ENCODE measurements at places on chromosomes 7 and 10.

GRCh38 chr10:26944261-26944882 is 83.6 kb upstream of the ABI1 start:
- DNase-seq, result no peak

DNA sequence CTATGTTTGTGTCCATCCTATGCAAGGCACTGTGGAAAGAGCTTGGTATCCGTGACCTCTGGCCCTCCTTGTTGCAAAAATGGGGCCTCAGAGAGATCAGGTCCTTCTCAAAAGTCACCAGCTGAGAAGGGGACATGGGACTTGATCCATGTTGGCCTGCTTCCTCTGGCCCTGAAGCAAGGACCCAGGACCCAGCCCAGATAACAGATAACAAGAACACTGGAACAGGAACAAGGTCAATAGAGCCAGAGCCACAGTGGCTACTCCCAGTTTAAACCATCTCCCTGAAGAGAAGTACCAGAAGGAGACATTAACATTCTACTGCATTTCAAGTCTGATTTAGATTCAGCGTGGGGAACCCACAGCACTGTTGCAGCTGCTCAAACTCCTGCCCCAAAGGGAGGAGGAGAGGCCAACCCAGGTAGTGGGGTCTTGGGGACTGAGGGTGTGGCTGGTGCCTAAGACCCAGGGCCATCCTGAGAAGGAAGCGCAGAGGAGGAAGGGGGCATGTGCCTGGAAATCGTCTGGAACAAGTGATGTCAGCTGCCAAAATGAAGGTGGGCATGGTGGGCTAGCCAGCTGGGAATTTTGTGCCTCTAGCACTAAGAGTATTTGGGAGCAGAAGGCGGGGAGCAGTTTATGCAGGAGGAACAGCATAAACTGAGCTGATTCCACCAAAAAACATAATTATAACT is 61.2 kb downstream of the VSTM4 start:
- DNase-seq, result no peak

- no peak for DNase-seq
Observed at GRCh38 chr7:140596519-140597427, 43.8 kb downstream of the DENND2A start.

DNA sequence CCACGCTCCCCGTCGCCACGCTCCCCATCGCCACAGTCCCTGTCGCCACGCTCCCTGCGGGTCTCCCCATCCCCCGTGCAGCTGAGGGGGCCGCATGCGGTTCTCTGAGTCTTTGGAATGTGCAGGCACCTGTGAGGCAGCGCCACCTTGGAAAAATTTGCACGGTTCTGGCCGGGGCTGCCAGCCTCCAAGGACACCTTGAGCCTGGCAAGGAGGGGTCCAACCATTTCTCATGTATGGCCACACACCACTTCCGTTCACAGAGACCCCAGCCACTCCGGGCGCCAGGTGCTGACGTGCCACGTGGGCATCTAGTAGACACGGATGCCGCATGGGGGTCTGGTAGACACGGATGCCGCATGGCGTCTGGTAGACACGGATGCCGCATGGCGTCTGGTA is 70.5 kb upstream of the ADGRA1 start:
- no peak for DNase-seq

DNA sequence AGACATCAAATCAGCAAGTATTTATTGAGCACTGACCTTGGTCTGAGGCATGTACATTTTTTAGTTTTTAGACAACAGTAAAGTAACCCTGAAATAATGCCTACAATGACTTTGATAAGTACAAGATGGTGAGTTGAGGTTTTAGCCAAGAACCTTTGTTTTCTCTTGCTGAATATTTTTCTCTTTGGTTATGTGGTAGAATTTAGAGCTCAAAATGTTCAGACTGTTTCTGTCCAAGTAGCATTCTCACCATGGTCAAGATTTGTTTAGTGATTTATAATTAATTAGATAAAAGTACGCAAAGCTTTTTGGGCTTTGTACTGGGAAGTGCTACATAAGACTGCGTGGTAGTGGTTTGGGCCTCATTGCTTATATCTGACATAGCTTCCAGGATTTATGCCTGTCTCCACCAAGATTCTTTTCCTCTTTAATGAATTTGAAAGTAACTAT is 102.4 kb downstream of the KAT6B start:
- DNase-seq, result no peak

DNA sequence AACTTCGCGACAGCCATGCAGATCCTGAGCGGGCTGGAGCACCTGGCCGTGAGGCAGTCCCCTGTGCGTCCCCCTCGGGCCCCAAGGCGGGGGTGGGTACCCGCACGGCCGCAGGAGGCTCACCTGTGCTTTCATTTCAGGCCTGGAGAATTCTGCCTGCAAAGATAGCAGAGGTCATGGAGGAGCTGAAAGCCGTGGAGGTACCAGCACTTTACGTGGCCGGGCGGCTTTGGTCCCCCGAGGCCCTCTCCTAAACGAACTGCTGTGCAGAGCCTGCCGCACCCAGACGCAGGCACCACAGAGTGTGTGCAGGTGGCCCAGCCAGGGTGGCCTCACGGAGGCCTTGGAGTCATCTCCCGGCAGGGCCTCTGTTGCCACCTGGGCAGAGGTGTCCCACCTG is 11.1 kb upstream of the UTF1 start:
- DNase-seq, result no peak

DNA sequence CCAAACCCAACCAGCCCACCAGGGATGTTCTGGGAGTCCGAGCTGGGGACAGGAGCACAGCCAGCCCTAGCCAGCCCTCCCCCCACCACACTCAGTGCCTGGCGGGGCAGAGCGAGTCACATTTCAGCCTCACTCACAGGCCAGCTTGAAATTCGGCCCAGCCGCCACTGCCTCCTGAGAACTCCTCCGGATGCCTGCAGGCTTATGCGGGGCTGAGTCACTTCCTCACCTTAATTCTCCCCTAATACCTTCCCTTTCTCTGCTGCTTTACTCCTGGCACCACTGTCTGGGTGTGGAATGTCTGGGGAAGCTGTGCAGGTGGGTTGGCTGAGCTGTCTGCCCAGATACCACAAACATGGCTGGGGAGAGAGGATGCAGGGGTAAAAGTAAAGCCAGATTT is 22.6 kb upstream of the DLG5 start:
- no peak for DNase-seq

- DNase-seq, result no peak
Observed at GRCh38 chr7:128351296-128352152, 7.8 kb upstream of the RBM28 start.

- DNase-seq, result no peak
Observed at GRCh38 chr10:49711481-49711880, 32.0 kb downstream of the C10orf53 start.

DNA sequence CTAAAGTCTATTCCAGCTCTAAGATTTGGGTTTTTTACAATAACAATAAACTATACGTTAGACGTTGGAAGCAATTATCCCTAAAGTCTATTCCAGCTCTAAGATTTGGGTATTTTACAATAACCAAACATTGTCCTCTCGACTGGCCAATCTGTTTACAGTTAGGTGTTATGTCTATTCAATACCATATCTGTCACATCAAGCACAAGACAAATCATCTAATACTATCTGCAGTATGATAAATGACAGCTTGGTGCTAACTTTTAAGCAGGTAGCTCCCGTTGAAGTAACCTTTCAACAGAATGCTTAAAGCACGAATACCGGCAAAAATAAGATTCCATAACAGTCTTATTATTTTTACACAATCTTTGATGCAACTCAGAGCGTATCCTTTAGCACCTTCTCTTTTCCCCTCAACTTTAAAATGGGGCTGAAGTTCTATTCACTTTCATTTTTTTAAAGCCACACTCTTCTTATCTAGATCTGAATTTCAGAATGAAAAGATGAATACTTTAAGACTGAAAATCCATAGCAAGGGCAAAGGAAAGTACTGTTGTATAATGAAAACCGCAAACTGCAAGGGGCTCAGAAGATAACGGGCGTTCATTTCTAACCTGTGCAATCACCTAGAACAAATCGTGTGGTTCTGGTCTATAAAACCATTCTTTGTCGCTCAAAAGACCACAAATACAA is 925 bp downstream of the H2AZ2 start:
- DNase-seq, result no peak

DNA sequence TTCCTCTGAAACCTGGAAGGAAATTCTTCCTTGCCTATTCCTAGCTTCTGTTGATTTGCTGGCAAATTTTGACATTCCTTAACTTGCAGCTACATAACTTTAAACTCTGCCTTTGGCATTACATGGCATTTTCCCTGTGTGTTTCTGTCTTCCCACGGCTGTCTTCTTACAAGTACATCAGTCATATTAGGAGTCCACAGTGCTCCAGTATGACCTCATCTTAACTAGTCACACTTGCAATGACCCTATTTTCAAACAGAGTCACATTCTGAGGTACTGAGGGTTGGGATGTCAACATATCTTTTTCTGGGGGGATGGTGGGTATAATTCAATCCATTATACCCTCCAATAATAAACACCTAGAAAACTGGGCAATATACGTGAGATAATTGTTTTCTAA is 37.4 kb upstream of the EPHB6 start:
- no peak for DNase-seq

GRCh38 chr7:18041191-18041590 is 13.5 kb upstream of the PRPS1L1 start:
- DNase-seq, result no peak

DNA sequence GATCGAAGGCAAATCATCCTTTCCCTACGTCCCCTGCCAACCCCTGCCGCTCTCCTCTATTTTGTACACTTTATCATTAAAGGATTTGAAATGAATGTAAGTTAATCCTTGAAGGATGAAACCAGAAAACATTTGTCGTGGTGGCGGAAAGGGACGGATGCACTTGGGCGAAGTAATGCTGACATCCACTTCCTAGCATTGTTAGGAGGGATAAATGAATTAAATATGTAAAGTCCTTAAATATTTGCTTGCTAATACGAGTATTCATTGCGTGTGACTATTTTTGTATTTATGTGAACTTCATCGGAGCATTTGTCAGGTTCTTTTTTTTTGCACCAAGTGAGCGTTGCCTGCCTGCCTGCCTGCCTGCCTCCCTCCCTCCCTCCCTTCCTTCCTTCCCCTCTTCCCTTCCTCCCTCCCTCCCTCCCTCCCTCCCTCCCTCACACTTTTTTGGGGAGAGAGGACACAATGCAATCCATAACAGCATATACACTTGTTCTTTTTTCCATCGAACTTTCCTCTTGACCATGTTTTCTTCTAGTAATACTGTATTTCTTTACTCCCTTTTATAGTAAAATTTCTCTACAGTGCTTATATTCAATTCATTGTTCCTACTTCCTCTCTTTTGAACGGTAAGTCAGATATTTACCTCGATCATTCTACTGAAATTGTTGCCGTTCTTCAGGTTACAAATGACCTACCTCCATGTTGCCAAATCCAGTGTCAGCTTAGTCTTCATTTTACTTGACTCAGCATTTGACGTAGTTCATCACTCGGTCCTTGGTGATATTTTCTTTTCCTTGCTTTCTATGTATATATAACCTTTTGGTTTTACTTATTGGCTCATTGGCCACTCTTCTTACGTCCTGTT is 831 bp downstream of the CCDC7 start:
- DNase-seq, result no peak

GRCh38 chr10:69869291-69869961 is 67.7 kb downstream of the COL13A1 start:
- no peak for DNase-seq

GRCh38 chr10:61819208-61819607 is 82.3 kb upstream of the ARID5B start:
- DNase-seq, result no peak

DNA sequence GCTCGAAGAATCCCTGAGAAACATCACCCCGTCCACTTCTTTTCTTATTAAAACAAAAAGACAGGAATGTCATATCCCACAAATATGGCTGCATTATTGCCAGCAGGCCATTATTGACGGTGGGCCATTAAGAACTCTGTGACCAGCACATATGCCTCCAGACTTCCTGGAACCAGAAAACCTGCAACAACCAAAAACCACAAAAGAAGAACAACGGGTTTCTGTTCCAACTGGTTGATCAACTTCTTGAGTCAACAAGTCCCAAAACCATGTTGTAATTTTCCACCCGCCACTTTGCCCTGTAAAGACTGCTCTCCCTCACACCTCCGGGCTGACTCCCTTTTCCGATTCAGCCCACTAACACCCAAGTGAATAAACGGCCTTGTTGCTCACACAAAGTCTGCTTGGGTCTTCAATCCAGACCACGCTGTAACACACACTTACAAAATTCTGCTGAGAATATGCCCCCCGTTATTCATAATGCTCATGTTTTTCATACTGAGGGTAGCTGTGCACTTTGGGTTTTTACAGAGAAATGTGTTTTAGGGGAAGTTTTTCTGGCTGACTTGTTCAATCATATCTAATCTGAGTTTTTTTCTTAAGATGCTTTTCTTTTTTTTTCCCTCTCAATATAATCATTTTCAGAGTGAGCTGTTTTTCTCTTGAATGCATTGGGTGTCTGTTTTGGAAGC is 20.7 kb downstream of the ZNF107 start:
- peak; percentile 8 for DNase-seq

DNA sequence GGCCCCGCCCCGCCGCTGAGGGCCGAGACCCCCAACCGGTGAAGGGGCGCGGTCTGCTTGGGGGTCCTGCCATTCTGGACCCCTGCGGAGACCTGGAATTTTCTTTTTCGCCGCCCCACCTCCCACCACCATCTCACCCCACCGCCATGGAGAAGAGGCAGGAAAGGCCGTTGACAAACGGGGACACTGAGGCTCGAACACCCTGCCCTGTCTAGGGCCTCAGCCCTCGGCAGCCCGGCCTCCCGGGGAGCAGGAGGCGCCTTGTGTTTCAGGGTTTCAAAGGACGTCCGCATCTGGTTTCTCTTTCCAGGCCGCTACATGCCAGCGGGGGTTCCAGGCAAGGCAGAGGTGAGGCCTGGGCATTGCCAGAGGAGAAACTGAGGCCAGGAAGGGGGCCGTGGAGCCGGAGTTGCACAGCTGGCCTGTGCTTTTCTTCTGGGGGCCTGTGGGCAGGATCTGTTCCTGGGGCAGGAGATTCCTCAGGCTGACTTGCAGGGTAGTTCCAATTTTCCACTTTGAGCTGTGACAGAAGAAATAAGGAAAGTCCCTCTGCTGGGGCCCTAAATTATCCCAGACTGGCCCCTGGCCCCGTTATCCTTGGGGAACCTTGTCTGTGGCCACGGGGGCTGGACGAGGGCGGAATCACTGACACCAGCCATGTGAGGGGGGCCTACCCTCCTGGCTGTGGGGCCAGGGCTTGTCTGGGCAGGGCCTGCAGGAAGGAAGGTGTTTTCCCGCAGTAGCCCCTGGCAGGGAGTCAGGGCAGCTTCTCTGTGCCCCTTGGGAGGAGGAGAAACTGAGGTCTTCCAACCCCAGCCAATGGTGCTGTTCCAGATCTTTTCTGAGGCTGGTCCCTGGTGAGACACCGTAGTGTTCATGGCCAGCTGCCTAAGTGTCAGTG is 900 bp upstream of the MICALL2 start:
- no peak for DNase-seq

- DNase-seq, result no peak
Observed at GRCh38 chr7:27079234-27079975, 16.4 kb downstream of the HOXA1 start.

DNA sequence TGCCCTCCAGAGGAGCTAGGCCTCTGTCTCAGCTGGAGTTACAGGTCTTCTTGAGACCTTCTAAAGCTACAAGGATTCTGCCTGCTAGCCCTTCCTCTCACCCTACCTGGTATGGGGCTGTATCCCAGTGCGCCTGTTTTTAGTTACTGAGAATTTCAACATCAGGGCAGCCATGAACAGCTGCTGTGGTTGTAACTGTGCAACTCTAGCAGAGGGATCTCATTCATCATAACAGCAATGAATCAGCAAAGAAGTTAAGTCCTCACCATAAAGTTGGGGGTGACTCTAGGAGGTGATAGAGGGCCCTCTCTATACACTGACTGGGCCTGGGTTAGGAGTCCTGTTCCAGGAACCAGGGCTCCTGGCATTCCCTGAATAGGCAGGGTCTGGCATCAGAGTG is 14.0 kb upstream of the CDH23 start:
- no peak for DNase-seq
